ENCODE measurements at places on chromosomes 1 and 21. TPM values are rescaled to one million over a fixed set of nuclear protein-coding genes. Genes with fewer than 3 reads are reported as not detected.

Gene SERBP1
- total RNA-seq = 153 TPM

Gene NSUN4
- total RNA-seq = 26.3 TPM

Gene CCDC181
- 0.97 TPM for total RNA-seq

Gene KCNN3
- 4.7 TPM for total RNA-seq

Gene LCE2C
- not detected for total RNA-seq

Gene ITSN1
- total RNA-seq = 52.7 TPM

Gene DUSP12
- total RNA-seq = 22.1 TPM

Gene HSD11B1
- 13.9 TPM for total RNA-seq

Gene LCE1C
- total RNA-seq = not detected

Gene GPR37L1
- total RNA-seq = not detected

Gene KRTAP13-2
- total RNA-seq = not detected

Gene SAMD13
- total RNA-seq = 1.7 TPM

DNA sequence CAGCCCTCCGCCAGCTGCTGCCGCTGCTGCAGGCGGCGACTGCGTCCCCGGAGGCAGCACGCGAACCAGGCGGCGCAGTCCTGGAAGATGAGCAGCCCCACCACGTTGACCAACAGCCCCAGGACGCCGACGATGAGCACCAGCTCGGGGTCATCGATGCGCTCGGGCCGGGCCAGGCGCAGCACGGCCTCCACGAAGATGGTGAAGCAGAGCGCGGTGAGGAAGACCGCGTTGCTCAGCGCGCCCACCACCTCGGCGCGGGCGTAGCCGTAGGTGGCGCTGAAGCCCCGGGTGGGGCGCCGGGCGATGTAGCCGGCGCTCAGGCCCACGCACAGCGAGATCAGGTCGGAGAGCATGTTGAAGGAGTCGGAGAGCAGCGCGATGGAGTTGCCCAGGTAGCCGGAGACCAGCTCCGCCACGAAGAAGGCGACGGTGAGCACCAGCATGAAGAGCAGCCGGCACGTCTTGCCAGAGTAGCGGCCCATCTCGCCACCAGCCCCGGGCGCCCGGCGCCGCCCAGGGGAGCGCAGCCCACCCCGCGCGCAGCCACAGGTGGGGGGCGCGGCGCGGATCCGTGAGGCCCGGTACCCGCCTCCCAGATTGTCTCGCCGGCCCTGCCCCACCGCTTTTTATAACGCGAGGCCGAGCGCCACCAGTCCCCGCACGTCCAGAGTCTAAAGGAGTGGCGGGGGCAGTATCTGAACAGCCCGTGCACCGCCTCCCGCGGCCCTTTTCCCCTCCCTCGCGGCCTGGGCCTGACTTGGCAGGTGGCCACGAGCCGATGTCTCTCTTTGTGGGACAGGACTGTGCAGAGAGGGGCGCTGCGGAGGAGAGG lies at the start of gene SLC30A10:
Gene SLC30A10 (minus strand): TSS at position 602 of the 835 bp plus-strand sequence. CDS start 117 bp downstream, at position 485.
- no peaks in the 10 kb centered on the region for H3K27me3 ChIP-seq
- H3K27ac ChIP-seq = no peak within 1 kb of the TSS
- H3K36me3 ChIP-seq = no peaks in the 10 kb centered on the region
- DNase-seq = no peak
- no peaks in the 10 kb centered on the region for H3K4me1 ChIP-seq

DNA sequence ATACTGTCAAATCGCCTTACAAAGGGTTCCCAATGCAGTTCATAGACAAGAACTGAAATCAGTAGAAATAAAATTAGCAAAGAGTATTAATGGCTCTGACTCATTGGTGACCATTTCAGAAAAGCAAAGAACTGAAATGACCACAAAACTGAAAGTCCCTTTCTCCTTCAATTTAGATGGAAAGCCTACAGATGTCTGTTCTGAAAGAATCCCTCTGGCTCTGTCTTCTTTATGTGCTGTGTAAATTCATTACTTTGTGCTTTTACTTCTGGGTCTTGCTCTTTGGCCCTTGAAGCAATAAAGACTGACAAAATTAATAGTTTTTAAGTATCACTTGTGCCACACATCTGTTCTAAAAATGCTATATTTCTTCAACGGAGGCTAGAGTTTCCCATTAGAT lies 62.7 kb upstream of the GPR89A start:
- no peaks in the 10 kb centered on the region for H3K27me3 ChIP-seq
- H3K4me3 ChIP-seq = no peak overlapping the region
- no peak overlapping the region for H3K27ac ChIP-seq

DNA sequence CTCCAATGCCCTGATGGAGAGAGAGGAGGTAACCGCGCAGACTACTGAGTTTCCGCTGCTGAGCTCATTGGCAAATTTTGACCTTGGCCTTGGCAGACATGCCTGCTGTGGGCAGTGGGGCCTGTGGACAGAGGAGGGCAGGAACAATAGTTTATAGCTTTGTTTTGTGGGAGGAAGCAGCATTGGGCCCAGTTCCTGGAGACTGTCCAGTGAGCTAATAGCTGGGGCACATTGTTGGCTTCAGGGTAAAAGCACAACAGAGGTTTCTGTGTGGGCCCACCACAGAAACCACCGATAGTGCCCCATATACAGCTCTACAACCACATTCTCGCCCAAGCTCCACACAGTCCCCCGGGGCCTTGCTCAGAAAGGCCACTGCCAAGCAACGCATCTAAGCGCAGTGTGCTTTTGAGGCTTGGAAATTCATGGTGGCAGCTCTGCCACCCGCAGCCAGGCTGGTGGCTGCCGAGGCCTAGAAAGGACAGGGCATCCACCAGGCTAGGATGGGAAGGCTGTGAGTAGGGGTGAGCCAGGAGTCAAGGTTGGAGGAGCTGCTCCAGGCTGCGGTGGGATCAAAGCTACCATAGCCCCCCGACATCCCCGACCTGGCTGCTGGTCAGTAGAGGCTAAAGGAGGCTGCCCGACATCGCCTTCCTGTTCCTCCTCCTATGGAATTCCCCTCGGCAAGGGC lies 43.2 kb downstream of the NEK2 start:
- no peaks in the 10 kb centered on the region for H3K4me1 ChIP-seq
- peak; percentile 55 for DNase-seq
- no peaks in the 10 kb centered on the region for H3K36me3 ChIP-seq
- no peak overlapping the region for H3K4me3 ChIP-seq
- H3K27me3 ChIP-seq = no peaks in the 10 kb centered on the region

- H3K4me1 ChIP-seq = no peaks in the 10 kb centered on the region
- peak; percentile 82 for DNase-seq
- no peak overlapping the region for H3K4me3 ChIP-seq
- no peaks in the 10 kb centered on the region for H3K36me3 ChIP-seq
- no peak overlapping the region for H3K27ac ChIP-seq
These were observed 21.8 kb upstream of the COL9A2 start for GRCh38 chr1:40338745-40339419.

DNA sequence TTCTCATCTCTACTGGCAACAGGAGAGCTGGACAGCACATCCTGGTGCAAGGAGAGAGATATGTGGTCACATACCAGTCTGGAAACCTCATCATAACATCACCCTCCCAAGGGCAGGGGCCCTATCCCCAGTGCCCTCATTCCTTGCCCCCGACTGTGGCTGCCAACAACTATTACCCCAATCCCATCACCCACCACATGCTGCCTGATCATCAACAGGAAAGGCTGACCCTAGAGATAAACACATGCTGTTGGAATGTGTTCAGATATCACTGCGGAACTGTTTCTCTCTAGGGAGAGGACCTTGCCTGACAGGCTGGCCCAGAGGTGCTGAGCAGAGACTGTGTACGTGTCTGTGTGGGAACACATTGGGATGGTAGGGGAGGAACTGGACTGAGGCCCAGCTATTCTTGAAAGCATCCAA lies 4.5 kb upstream of the INKA2 start:
- no peak overlapping the region for H3K4me3 ChIP-seq
- no peaks in the 10 kb centered on the region for H3K27me3 ChIP-seq
- no peaks in the 10 kb centered on the region for H3K36me3 ChIP-seq
- H3K4me1 ChIP-seq = no peaks in the 10 kb centered on the region

DNA sequence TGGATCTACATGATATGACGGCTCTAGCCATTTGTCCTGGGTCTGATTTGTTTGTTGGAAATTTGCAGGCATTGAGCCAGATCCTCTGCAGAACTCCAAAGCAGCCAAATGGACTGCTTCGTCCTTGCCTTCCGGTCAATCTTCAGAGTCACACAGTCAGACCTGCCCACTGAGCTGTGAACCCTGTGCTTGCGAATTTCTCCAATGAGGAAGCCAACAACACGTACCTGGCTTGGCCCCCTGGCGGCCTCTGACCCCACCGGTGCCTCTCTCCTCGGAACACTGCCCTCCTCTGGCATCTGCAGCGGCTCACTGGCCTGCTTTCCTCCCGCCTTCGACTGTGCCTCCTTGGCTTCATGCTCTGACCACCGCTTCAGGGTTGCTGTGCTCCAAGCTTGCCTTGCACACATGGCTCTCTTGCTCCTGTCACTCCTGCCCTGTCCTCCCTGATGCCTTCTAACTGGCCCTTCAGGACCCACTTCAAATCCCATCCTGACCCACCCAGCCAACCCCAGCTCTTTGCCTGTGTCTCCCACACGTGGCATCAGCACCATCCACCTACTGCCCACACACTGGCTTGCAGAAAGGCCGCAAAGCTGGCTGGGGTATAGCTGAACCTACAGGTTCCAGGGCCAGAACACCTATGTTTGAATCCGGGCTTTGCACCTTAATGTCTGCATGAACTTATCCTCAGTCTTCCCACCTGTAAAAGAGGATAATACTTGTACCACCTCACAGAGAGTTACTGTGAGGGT lies 128.2 kb downstream of the KCNN3 start:
- no peaks in the 10 kb centered on the region for H3K4me1 ChIP-seq
- H3K4me3 ChIP-seq = no peak overlapping the region
- H3K27ac ChIP-seq = no peak overlapping the region
- H3K36me3 ChIP-seq = no peaks in the 10 kb centered on the region
- no peaks in the 10 kb centered on the region for H3K27me3 ChIP-seq
- no peak for DNase-seq

GRCh38 chr1:156423422-156424352 lies 54.7 kb downstream of the RHBG start:
- no peak for DNase-seq
- H3K4me1 ChIP-seq = no peaks in the 10 kb centered on the region
- no peaks in the 10 kb centered on the region for H3K36me3 ChIP-seq
- no peak overlapping the region for H3K4me3 ChIP-seq

GRCh38 chr1:92029241-92029922 lies 403 bp upstream of the EPHX4 start:
- peak overlapping the region; percentile 42 for H3K4me3 ChIP-seq
- H3K36me3 ChIP-seq = no peaks in the 10 kb centered on the region
- H3K27ac ChIP-seq = no peak overlapping the region
- H3K27me3 ChIP-seq = no peaks in the 10 kb centered on the region
- H3K4me1 ChIP-seq = no peaks in the 10 kb centered on the region

DNA sequence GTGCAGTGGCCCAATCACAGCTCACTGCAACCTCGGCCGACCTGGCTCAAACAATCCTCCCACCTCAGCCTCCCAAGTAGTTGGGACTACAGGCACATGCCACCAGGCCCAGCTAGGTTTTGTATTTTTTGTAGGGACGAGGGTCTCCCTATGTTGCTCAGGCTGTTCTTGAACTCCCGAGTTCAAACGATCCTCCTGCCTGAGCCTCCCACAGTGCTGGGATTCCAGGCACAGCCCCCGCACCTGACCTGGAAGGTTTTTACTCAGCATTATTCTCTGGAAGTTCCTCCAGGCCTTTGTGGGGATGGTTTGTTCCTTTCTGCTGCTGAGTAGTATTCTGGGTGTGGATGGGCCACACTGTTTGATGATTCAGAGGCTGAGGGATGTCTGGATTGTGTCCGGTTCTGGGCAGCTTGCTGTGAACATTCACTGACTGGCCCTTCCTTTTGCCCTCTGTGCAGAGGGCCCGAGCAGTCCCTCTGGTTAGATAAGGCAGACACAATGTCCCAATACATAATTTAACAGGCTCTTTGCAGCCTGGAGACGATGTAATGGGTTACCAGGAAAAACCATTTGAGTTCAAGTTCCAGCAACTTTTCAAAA lies 6.0 kb upstream of the TRAPPC10 start:
- no peak for DNase-seq
- H3K36me3 ChIP-seq = no peaks in the 10 kb centered on the region
- H3K27ac ChIP-seq = no peak overlapping the region
- no peaks in the 10 kb centered on the region for H3K4me1 ChIP-seq
- H3K4me3 ChIP-seq = no peak overlapping the region

DNA sequence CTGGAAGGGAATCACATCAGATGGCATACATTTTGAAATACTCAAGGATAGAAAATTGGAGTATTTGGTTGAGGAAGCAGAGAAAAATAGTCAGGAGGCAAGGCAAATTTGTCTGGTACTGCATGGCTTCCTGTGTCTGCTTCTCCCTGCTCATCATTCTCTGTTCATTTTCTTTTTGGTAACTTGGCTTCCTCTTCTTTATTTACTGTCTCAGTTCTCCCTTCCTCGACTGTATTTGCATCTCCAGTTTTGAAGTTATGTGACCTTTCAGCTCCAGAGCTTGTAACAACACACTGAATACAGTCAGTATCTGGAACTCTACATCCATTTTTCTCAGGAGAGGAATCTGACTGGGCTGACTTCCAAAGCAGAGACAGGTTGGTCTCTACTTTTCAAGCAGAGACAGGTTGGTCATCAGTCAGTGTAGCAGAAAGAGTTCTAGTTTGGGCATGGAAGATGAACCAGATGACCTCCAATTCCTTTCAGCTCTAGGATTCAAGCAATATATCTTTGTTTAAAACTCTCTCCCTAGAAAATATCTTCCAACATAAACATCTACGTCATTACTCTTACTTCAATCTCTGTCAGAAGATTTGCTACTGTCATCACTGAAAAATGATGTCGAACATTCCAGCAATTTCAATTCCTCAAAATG lies 571.2 kb downstream of the ADGRL2 start:
- H3K4me3 ChIP-seq = no peak overlapping the region
- no peak for DNase-seq
- H3K4me1 ChIP-seq = no peaks in the 10 kb centered on the region
- H3K27ac ChIP-seq = no peak overlapping the region
- H3K36me3 ChIP-seq = no peaks in the 10 kb centered on the region

DNA sequence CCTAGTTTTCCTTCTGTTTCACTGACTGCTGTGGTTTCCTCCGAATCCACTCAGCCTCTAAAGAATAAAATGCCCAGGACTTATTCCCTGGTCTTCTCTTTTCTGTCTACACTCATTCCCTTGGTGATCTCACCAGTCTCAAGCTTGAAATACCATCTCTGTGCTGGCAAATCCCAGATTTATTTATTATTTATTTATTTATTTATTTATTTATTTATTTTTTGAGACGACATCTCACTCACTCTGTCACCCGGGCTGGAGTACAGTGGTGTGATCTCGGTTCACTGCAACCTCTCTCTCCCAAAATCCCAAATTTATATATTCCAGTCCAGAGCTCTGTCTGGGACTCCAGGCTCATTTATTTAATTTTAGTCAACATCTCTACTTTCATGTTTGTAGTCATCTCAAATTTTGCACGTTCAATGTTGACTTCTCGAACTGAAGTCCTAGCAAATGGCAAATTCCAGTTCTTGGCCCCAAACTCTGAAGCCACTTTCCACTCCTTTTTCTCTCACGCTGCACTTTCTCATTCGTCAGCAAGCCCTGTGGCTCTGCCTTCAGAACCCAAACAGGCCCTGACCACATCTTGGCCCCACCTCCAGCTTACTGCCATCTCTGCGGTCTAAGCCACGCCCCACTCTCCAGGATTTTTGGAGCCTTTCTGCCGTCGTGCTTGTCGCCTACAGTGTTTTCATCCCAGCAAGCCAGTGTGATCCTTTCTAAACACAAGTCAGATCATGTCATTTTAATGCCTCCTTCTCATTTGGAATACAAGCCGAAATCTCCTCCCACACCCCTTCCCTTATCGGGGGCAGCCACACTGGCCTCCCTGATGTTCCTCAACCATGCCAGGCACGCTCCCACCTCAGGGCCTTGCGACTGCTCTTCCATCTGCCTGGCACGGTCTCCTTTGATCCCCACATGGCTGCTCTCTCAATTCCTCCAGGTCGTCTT lies 14.2 kb upstream of the TENT5B start:
- no peaks in the 10 kb centered on the region for H3K36me3 ChIP-seq
- peak; percentile 92 for DNase-seq
- H3K27me3 ChIP-seq = no peaks in the 10 kb centered on the region
- peak overlapping the region; percentile 97 for H3K27ac ChIP-seq
- no peak overlapping the region for H3K4me3 ChIP-seq

All from aorta (tissue), 5 donors.